ENCODE measurements at places on chromosomes 3 and 15. TPM values are rescaled to one million over a fixed set of nuclear protein-coding genes. Genes with fewer than 3 reads are reported as not detected.

The ATP11B gene
- 71.3 TPM for total RNA-seq

The SI gene
- total RNA-seq: not detected

The ENTPD3 gene
- total RNA-seq: 0.36 TPM

DNA sequence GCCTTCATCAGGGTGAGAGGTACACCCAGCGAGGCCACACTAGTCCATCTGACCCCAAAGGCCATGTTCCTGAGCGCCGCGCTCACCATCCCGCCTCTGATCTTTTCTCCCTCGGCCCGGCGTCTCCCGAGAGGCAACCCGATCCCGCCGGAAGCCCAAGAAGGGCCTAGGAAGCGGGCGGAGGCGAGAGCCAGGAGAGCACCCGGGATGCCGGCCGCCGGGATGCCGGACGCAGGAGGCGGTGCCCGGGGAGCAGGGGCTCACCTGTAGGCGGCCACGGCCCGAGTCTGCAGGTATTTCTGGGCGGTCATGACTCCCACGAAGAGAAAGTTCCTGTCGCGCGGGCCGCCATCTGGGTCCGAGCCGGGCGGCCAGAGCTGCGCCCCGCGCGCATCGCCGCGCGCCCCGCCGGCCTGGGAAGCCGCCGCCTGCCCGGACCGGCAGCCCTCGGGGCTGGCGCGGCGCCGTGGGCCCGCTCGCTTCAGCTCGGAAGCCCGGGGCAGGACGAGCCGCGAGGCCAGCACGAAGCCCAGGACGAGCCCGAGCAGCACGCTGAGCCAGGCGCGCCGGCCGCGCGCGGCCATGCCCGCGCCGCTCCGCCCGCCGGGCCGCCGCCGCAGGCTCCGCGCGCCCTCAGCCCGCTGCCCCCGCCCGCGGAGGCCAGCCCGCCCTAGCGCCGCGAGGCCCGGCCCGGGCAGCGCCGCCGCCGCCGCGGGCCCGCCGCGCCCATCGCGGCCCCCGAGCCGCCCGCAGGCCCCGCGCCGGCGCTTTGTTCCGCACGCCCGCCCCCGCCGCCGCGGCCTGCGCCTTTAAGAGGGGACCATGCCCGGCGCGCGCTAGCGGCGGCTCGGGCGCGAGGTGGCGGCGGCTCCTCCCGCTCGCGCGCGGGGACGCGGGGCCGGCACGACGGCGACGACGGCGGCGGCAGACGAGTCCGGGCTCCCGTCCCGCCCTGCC, 697 bp downstream of the CHSY1 start:
- peak; percentile 94 for DNase-seq

- DNase-seq: no peak
These were observed 50.6 kb upstream of the NMNAT3 start for GRCh38 chr3:139728414-139728813.

DNA sequence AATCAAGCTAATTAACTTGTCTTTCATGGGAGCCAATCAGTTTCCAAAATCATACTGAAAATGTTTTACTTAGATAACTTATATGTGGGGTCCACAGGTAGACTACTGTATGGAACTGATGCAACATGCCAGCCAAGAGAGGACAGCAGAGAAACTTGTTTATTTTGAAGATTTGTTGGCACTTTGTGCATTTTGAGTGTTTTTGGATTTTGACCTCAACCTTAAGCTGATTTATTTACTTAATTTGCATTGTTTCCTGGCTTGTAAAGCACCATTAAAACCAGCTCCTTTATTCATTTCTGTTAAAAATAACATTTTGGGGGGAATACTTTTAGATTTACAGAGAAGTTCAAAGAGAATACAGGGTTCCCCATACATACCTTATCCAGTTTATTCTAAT, 166.6 kb downstream of the MCTP2 start:
- DNase-seq: no peak

- no peak for DNase-seq
These were observed 46.2 kb upstream of the PYDC2 start for GRCh38 chr3:191414732-191415131.
